Activated gamma-delta T cell treated with anti-CD3 and anti-CD28 coated beads, Interleukin-2, amount 50 U/mL, for 16 hours (primary cell): ENCODE measurements at places on chromosomes 1 and 21.

DNA sequence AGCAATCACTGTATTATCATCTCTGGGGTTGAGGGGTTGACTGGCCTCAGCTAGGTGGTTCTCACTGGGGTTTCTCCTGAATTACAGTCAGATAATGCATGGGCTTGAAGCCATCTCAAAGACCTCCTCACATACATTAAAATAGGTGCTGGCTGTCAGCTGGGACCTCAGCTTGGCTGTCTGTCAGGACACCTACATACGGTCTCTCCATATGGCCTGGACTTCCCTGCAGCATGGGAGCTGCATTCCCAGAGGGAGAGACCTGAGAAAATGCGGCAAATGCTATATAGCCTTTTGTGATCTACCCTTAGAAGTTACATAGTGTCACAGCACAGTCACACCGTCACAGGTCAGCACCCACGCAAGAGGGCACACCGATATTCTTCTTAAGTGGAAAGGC is 93.6 kb downstream of the TSEN15 start:
- no peak for DNase-seq

DNA sequence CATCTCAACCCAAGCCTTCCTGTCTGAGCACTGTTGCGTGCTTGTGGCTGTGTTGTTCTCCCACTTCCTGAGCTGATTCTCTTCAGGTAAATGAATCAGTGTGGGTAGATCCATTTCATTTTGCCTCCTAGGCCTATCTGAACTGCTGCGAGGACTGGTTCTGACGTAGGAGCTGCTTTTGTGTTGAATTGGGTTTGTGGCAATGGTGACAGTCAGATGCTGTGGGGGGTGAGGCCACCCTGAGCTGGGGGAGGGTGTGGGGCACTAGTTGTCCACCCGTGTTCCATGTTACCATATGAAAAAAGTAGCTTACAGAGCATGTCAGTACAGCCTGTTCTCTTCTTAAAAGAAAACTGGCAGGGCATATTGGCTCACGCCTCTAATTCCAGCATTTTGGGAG is 81.5 kb downstream of the MRPS6 start:
- no peak for DNase-seq

GRCh38 chr21:40638466-40639251 is 208.3 kb downstream of the DSCAM start:
- DNase-seq = no peak

- no peak for DNase-seq
Observed at GRCh38 chr21:45584786-45585185, 42.5 kb upstream of the SLC19A1 start.

DNA sequence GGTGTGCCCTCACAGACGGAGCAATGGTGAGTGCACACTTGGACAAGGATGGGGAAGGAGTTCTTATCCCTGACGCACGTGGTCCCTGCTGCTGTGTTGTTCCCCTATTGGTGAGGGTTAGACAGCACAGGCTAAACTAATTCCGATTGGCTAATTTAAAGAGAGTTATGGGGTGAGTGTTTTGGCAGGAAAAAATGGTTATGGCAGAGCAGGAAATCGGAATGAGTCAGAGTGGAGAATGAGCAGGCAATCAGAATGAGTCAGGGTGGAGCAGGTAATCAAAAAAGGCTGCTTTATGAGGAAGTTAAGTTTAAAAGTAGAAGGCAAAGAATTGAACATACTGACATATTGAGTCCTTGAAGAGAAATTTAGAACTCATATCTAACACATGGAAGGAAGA is 100.5 kb downstream of the NGF start:
- DNase-seq = no peak

GRCh38 chr1:91609551-91609950 is 108.9 kb downstream of the CDC7 start:
- no peak for DNase-seq

DNA sequence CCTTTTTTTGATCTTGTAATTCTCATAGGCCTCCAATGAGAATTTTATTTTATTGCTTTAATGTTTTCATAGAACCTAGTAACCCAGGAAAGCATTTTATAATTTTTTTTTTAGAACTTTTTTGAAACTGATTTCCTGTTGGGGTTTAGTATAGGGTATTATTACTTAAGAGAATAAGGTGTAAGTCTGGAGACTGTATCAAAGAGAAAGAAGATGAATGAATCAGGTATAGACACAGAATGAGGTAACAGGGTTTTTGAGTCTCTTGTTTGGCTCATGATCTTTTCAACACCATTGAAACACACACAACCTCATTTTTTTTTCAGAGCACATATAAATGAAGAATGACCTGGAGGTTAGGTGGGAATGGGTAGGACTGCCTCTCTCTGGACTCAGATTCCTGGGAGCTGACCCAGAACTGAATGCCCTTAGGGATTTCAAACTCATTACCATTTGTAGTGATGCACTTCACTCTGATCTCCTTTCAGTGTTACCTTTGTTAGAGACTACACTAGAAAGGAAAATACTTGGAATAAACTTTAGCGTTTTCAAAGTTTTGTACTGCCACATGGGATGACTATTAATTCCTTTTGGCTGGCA is 51.0 kb downstream of the EPB41 start:
- DNase-seq = no peak

DNA sequence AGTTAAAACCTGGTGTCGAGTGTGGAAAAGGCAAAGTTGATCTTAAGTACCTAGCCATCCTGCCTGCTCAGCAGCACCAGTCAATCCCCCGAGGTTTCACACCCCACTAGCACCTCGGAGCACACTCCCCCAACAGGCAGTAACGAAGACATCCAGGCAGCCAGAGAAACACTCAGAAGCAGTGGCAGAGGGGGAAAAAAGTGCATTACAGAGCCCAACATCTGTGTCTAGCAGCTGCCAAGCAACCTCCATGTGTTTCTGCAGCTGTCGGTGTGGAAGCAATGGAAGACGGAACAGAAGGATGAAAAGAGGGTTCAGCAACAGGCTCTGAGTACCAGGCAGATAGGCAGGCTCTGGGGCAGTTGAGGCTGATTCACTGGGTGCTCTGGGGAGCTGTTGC is 73.4 kb upstream of the PROX1 start:
- DNase-seq = no peak

DNA sequence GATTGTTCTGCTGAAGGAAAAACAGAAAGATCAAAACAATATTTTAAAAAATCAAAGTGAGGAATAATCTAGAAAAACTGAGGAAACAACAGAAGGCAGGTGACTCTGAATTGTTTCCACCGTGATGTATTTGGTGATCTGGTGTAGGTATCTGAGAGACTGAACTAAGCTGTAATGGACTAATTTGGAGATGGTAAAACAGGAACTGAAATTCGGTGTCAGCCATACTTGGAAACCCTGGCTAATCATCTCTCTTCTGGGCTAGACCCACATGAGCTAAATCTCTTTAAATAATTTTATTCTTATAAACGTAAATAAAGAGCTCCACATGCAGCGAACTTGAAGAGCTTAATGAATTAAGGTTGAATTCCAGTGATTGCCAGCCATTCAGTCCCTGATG is 1226.1 kb downstream of the NCAM2 start:
- no peak for DNase-seq

- DNase-seq = no peak
Observed at GRCh38 chr1:154418062-154418921, 13.1 kb downstream of the IL6R start.

GRCh38 chr1:38728585-38728908 is 131.0 kb downstream of the RRAGC start:
- no peak for DNase-seq

DNA sequence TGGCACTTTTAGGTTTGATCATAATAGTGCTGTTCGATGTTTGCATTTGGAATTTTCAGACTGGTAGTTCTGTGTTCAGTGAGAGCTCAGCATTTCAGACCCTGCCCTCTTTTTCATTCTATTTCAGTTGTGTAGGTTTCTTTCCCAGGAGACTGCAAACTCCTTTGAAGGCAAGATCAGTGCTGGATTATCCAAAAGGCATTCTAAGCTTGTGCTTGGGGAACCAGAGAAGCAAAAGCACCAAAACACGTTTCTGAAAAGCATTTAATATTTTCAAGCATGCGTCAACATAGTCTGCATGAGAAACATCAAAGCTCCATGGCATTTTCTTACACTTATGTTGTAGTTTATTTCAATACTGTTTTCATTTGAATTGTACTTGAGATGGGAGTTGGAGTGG is 292.1 kb downstream of the SDCCAG8 start:
- no peak for DNase-seq

GRCh38 chr1:206131037-206131436 is 13.8 kb upstream of the AVPR1B start:
- DNase-seq = no peak

DNA sequence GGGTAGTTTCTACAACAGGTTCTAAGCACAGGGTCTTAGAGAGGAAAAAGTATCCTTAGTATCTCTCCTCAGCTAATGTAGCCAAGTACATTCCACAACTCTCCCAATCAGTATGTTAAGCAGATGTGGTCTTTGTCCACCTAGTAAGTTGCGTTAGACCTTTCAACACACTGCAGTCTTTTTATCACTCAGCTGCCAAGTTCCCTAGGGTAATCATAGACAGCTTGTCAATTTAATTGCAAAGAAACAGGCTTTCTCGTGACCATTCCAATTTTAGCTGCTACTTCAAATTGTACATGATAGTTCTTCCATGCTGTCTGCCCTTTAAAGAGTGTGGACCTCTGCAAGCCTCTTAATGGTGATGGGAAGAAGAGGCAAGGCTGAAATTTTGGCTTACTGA is 211.8 kb upstream of the PKN2 start:
- no peak for DNase-seq

DNA sequence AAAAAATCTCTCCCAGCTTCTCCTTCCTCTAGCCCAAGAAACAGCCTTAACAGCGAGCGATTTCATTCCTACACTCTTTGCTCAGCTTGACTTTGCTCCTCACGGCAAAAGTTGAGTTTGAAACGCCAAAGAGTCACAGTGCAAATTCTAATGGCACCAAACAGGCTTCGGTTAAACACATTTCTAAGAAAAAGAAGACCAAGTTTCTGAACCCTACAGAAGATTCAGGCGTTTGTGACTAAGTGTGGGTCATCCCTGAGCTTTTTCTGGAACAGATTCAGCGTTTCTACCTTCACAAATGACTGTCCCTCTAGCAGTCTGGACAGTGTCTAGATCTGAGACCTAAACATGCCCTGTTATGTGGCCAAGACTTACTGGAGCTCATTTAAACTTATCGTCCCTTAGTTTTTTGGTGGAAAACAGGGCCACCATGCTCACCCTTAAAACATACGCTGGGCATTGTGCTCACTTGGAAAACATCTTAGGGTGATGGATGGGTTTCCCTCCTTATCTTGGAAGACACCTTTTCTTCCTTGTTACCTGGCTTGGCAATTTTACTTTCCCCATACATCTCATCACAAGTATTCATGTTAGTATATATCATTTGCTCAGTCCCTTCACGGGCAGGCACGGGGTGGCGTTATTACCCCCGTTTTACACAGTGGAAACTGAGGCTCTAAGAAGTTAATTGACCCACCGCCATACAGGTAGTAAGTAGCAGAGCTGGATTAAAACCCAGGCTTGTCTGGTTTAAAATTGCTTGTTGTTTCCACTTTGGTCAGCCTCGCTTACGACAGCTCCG is 1.0 kb downstream of the C1orf198 start:
- no peak for DNase-seq

GRCh38 chr1:110120960-110121561 is 8.8 kb downstream of the UBL4B start:
- no peak for DNase-seq

DNA sequence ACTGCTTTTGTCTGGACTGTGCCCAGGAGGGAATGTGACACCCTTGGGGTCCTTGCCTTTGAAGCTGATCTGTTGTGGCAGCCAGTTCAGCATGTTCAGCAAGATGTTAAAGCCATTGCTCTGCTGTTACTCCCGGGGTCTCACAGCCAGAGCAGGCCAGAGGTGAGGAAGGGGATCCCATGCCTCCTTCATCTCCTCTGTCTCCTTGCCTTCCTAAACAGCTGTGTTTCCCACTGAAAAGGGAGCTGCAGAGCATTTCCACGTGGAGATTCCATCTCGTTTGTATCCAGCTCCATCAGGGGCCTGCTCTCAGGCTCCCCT is 135.8 kb upstream of the COL6A1 start:
- DNase-seq = no peak

DNA sequence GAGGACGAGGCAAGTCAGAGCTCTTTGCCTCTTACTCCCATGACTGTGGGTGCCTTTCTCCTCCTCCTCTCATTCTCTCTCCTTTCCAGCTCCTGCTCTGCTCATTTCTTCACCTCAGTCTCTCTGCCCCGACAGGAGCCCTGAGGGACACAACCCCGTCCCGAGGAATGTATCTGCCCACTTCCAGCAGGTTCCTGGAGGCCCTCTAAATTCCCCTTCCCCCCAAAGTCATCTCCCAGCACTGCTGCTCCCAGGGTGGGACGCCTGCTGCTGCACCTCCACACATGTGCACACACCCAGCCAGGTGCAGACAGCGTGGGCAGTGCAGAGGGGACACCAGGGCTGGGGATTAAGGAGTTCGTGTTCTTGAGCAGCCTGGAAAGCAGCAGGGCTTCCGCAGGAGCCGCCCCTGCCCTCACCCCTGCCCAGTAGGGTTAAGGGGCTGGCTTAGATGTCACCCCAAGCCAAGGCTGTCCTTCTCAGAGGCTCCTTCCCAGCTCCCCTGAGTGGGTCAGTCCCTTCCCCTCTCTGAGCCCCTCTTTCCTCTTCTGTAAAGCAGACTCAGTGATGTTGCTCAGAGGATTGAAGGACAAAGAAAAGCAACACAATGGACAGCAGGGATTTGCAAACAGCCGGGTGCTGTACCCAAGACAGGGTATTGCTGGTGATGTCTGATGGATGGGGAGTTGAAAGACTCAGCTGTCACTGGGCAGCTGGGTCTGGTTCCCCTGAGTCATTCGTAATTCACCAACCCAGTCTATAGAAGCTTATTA is 346.0 kb downstream of the MATN1 start:
- DNase-seq = no peak

DNA sequence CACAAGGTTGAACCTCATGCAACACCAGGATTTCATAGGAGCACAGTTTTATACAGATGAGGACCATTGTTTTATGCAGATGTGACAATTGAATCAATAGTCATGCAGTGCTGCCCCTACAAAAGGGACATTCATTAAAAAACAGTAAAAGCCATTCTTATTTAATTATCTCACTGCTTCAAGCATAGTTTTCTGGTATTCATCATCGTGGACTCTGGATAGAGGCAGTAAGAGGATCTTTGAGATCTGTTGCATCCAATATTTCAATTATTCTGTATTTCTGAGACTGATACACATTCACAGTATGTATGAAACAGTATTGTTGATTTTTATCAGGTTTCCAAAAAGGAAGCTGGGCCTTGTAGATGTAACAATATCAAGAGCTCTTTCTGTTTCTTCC is 237.6 kb downstream of the RYR2 start:
- DNase-seq = no peak

DNA sequence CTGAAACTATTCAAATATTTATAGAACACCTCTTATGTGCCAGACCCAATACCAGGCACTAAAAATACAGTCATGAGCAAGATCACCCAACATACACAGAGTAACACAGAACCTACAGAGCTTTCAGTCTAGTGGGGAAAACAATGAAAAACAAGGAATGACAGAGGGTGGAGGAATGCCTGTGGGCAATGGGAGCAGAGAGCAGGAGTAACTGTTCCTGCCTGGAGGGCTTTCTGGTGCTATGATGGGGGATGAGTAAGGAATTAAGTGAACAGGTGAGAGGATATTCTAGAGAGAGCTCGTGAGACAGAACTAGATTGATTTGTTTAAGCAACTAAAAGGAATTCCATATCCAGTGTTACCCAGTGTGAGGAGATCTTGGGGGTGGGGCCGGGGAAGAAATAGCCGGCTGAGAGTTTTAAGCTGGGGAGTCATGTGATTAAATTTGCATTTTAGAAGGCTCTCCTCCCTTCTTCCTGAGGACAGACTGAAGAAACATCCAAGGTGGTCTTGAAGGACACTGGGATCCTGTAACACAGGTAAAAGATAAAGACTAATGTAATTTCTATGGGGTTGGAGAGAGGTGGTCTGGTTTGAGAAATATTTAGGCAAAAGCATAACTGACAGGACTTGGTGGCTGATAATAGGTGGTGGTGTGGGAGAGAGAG is 2.1 kb upstream of the CD53 start:
- DNase-seq = no peak
